ENCODE measurements at places on chromosomes 1 and 21.
A peak's percentile ranks its signal among the peaks of the same experiment; 100 is the strongest.

- no peak for DNase-seq
These were observed 364.3 kb upstream of the PTBP2 start for GRCh38 chr1:96357141-96357765.

- no peak for DNase-seq
These were observed 9.8 kb downstream of the KCNN3 start for GRCh38 chr1:154860156-154860870.

DNA sequence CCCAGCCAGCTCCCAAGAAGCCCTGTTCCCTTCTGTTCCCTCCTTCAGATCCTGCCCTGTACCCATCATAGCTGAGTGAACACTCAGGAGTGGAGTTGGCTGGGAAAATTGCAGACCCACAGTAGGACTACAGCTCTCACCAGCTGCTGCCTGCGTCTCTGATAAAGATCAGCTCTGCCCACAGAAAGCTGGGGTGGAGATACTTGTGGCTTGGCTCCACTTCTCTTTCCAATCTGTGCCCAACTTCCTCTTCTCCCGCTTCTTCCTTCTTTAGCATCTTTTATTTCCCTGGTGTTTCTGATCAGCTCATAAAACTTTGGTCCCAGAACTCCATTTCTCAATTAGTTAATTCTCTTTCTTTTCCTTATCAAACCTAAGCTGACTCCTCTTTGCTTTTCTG lies 5.5 kb upstream of the CD1A start:
- no peak for DNase-seq

- peak; percentile 8 for DNase-seq
These were observed 74.6 kb downstream of the DMRTA2 start for GRCh38 chr1:50348449-50349241.

- DNase-seq = no peak
These were observed 126.0 kb upstream of the IPO9 start for GRCh38 chr1:201702936-201703335.

- DNase-seq = no peak
These were observed 86.3 kb upstream of the ARTN start for GRCh38 chr1:43847290-43847689.

DNA sequence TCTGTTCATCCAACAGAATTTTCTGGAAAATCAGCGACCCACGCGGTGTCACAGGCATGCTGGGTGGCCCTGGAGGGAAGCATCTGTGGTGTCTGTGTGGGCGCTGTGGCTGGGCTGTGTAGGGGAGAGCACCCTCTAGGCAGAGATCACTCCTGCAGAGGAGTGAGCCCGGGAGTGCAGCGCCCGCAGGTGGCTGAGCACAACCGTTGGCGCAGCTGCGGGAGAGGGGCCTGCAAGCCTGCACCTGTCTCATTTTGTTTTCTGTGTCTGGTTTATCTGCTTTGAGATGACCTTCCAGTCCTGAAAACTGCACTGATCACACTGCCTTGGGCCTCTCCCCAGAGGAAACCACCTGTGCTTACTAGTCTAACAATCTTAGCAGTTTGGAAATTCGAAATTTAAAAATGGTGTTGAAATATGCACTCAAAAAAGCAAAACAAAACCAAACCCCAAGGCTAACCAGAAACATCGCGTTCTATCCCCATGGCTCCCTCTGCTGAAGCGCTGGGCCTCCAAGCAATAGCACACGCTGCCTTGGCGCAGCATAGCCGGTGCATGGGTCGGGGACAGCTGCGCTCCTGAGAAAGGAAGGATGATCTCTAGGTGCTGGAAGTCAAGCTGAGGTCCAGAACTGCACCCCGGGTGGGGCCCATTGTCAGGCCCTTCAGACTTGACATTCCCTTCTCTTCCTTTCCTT lies 4.8 kb downstream of the FAM3B start:
- DNase-seq = no peak

GRCh38 chr1:203273869-203274602 lies 31.3 kb upstream of the BTG2 start:
- DNase-seq = no peak

DNA sequence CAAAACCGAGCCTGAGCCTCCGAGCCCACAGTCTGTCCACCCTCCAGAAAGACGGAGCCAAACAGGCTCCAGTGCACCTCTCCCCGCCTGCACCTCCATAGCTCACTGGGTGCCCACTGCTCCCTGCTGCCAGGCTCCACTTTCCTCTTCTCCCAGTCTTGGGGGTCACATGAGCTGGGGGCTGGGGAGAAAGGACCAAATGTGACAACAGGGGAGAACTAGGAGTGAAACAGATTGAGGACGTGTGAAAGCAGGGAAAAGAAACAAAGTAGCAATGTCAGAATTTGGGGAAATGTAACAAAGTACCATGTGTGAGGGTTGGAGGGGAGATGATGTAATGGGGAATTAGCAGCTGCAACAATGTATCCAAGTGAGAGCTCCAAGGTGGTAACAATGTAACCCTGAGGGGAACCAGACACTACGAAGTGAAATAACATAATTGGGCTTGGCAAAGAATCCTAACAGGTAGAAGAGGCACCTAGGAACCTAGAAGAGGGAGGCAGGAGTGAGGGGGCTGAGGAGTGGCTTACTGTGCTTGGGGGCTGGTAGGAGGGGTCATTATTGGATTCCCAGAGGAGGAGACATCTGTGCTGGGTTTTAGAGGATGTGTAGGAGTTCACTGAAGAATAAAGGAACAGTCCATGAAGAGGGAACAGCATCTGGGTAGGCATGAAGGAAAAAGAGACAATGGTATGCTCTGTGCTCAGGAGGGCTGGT lies 12.5 kb downstream of the SDC3 start:
- DNase-seq = no peak

- no peak for DNase-seq
These were observed 110.6 kb downstream of the HS2ST1 start for GRCh38 chr1:87024936-87025540.

DNA sequence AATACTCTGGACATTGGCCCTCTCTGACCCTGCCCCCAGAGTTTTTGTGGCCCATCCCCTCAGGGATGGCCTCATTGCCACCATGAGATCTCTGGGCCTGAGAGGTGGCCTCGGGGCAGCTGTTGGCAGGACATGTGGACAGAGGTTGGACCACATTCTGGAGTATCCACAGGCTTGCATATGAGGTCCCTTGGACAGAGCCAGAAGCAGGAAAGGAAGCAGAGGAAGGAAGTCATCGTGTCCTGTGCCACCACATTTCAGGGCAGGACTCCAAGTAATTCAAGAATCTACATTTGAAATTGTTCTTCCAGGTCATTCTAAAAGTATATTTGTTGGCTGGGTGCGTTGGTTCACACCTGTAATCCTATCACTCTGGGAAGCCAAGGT lies 95.9 kb upstream of the PPP2R5A start:
- DNase-seq = no peak

GRCh38 chr1:83746234-83746633 lies 252.7 kb downstream of the TTLL7 start:
- no peak for DNase-seq

DNA sequence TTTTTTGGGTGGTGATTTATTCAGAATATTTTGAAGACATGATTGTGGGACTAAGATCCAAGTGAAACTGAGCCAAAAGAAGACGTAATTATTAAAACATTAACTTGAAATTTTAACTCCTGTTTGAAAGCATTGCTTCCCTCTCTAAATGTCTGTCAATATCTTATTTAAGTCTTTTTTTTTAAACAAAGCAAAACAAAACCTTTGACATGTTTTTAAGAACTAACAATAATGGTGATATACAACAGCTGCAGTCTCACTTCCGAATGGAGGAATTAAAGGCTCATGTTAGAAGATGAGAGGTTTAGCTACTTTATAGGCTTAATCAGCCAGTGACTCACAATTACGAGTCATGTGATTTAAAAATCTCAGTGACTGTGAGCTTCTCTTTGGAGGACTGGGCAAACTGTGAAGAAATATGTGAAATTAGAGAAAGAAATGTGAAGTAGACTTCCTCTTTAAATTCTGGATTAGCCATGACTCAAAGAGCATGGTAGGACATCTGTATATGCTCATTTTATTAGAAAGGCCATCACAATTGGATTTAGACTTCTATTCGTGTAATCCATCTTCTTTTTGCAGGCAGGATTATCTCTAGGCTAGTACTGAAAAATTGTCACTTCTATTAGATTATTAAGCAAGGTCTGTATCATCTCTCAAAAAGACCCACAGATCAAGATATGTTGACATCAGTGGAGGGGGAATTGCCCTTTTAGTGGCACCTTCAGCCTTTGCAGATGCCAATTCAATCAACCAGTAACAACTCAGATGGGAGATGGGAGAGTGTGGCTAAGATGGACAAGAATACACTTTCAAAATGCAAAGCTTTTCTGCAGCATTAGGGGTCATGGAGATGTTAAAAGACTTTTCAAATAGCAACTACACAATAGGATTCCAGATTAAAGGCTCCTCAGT lies 28.7 kb downstream of the KCNA3 start:
- DNase-seq = no peak

GRCh38 chr1:98949621-98950020 lies 55.0 kb downstream of the PLPPR5 start:
- DNase-seq = no peak

GRCh38 chr1:42279055-42279454 lies 56.0 kb downstream of the FOXJ3 start:
- no peak for DNase-seq

GRCh38 chr21:46500224-46500861 lies 41.7 kb downstream of the DIP2A start:
- no peak for DNase-seq

DNA sequence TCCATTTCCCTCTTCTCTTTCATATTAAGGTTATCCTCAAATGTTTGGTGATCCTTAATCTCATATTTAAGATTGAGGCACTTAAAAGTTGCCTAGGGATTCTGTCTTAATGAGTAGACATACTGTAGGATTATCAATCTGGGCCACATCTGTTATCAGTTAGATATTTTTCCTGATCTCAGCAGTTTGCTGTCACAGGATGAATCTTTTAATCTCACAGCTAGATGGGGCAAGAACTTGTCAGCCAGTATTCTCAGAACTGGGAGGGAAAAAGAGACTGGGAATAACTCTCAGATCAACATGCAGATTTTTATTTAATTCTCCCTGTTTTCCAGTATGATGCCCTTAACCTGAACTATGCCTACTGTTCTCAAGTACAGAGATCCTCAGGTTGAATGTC lies 14.0 kb downstream of the ZNF644 start:
- no peak for DNase-seq

DNA sequence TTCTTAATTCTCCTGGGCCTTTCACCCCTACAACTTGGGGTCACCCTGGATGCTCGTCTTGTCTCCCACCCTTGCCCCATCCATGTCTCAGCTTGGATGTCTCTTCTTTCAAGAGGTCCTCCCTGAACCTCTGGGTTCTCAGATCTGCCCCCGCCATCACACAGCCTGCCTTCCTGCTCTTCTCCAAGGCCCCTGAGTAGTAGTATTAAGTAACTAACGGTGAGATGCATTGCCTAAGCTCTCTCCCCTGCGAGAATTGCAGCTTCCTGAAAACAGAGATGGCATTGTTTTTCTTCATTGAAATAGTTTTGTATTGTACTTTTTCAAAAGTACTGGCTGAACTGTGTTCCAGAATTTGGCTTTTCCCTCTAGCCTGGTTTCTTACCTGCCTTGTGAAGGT lies 16.0 kb downstream of the MIIP start:
- DNase-seq = no peak

DNA sequence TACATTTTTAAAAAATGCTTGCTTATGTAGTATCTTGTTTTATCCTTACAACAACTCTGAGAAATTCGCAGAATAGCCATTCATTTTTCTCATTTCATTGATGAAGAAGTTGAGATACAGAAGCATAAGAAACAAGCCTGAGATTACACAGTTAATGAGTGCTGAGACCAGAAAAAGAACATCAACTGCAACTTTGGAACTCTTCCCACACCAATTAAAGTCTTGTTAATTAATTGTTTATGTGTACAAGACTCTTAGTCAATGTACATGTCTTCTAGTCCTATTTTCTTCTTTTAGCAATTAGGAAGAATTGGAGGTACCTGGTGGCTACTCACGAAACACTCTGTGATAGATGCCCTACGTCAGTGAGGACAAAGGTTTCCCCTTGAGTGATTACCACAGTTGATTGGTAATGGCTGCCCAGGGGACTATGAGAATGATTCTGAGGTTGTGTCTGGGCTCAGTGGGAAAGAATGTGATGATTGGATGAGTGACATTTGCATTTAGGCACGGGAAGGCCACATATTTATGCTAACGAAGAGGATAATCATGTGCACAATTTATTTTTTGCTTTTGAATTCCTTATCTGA lies 187.4 kb upstream of the KCNK2 start:
- DNase-seq = no peak

DNA sequence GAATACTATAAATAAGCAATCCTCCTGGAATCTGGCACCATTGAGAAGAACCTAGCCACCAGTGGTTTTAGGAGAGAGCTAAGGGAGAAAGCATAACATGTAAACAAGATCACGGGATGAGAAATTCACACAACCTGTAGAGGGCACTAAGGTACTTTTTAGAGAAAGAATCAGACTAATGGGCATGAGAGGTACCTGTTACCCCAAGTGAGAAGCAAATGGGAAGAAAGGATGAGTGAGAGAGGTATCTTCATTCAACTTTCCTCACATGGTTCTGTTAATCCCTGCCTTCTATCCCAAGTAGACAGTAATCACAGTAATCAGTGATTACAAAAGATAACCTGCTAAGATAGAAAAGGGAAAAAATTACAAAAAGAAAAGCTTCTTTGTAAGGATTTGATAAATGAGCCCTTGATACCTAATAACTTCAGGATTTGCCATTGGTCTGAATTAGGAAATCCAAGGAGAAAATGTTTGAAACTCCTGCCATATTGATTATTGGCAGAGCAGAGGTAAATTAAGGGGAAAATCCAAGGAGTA lies 251.1 kb upstream of the ADGRL2 start:
- DNase-seq = no peak

- peak; percentile 7 for DNase-seq
These were observed 15.9 kb upstream of the SRSF4 start for GRCh38 chr1:29197590-29197924.

DNA sequence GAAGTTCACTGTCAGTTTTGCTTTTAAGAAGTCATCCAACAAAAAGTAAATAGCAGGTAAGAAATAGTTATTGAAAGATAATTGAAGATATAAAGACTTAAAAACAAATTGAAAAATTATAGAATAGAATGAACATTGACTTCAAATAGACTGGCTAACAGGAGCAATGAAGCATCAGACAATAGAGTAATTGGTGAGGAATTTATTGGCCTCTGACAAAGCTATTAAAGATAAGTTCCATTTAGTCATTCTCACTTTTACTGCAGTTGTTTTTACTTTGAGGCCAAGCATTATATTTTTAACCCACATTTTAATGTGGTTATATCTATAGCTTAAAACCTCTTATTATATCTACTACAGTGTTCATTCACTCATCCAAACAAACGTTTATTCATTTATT lies 228.8 kb upstream of the ADGRL2 start:
- no peak for DNase-seq

GRCh38 chr1:150575072-150575489 lies 4.3 kb downstream of the MCL1 start:
- DNase-seq = no peak

DNA sequence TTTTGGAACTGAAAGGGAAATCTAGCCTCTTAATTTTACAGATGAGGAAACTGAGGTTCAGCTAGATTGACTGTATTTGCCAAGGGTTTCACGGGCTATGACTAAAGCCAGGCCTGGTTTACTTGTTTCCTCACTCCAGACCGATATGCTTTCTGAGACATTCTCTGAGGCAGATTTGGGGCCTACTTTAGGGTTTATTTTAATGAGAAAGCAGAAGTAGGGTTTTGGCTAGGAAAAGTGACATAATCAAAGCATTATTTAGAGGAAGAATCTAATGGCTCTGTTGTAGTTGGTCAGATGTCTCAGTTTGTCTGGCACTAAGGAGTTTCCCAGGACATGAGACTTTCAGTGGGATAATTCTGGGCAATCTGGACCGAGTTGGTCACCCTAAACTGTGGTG lies 1.5 kb upstream of the RPTN start:
- no peak for DNase-seq

- no peak for DNase-seq
These were observed 54.0 kb upstream of the LRP8 start for GRCh38 chr1:53381790-53382401.
